ENCODE measurements at places on chromosomes 1 and 21.

- no peak for DNase-seq
Measured at GRCh38 chr1:55990007-55990406, 589.4 kb downstream of the PLPP3 start.

GRCh38 chr1:79259390-79260336 is 253.1 kb upstream of the ADGRL4 start:
- DNase-seq, result peak; percentile 72

- DNase-seq, result no peak
Measured at GRCh38 chr1:29524285-29525065, 288.2 kb downstream of the PTPRU start.

- peak; percentile 53 for DNase-seq
Measured at GRCh38 chr1:208654241-208654640, 410.1 kb upstream of the PLXNA2 start.

DNA sequence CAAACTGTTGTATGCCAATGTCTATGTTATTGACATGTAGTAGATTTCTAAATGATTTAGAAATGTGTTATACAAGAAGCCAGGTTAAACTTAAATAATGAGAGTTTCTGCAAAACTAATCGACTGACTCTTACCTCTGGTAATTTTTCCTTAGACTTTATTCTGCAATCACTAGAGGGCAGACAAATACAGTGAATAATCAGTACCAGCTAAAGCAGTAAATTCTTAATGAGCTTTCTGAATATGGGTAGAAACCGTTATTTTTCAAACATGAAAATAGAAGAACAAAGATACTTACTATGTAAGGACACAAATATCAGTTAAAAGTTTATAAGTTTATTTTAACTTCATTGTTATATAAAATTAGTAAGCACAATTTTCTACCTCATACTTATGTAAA is 97.9 kb upstream of the RGS1 start:
- peak; percentile 70 for DNase-seq

GRCh38 chr1:226351709-226352108 is 42.7 kb upstream of the LIN9 start:
- DNase-seq, result no peak

DNA sequence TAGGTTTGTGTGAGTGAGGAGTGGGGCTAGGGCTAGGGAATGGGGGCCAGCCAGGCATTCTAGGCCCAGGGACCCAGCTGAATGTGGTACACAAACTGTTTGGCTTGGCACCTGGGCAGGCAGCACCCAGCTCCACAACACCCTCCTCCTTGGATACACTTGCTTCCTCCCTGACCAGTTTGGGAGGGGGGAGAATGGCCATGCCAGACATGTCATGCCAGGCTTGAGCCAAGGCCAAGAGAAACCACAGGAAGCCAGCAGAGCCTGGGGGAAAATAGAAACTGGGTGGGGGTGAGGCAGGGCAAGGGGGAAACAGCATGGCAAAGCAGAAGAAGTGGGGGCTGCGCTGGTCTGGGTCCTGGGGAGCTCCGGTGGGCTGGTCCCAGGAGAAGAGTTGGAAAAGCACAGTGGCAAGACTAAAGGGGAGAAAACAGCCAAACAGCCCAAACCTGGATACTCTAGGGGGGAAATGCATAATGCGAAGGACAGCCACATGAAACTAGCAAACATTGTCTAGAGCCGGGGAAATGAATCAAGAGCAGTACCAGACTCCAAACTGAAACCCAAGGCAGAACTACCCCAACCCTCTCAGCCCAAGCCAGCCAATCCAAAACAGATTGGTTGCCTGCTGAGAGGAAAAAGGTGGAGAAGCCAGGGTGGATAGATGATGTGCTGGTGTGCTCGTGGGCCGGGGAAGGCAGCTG is 47.9 kb downstream of the LGR6 start:
- DNase-seq, result no peak

DNA sequence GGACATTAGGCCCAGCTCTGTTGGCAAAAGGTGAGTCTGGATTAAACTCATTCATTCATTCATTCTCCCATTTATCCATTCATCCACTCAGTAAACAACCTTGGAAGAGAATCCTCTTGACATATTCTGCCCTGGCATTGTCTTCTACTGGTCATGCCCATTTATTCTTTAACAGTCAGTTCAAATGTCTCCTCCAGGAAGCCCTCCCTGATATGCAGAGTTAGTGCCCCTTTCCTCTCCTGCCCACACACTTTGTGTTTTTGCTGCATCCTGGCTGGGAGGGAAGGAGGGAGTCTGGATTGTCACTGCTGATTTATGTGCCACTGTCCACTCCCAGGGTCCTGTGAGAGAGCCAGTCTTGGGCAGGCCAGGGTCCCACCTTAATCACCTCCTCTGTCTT is 600.3 kb downstream of the MATN1 start:
- DNase-seq, result no peak

GRCh38 chr1:227766653-227767277 is 31.5 kb downstream of the SNAP47 start:
- no peak for DNase-seq

DNA sequence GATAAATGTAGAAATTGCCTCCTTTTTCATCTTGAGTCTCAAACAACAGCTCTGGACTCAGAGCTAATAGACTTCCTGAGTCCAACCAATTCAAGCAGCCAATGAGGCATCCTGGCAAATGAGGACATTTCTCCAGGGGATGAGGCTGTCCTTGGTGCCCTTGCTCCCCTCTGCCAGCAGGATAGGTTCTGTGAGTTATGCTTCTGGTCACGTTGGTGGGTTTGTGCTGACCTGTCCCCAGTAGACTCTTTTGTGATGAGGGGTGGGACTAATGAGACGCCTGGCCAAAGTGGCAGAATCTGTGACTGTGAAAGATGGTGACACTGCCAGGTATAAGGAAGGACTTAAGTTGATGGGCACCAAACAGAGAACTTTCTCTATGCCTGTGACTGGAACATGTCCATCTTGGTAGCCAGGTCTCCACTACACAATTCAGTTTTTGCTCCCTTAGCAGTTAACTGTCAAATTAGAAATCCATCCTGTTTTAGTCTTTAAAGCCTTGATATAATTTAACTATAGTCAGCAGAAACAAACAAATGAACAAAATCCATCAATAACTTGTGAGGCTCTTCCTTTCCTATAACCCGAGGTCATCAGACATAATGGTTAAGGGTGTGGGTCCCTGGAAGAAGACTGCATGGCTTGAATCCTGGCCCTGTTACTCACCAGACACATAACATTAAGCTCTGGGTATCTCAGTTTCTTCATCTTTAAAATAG is 35.7 kb upstream of the THEM4 start:
- DNase-seq, result peak; percentile 35

- DNase-seq, result peak; percentile 77
Measured at GRCh38 chr1:26677306-26678115, 18.3 kb upstream of the ARID1A start.

DNA sequence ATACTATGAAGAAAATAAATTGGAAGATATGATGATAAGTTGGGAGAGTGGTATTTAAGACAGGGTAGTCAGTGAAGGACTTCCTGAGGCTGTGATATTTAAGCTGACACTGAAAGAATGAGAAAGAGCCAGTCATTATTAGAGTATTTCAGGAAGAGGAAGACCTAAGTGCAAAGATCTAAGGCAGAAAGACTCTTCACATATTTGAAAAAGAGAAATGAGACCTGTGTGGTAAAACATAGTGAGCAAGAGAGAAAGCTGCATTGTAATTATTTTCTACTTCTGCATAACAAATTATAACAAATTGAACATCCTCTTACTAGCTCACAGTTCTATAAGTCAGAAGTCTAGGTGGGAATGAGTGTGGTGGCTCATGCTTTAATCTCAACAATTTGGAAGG is 34.6 kb upstream of the DOCK7 start:
- no peak for DNase-seq

GRCh38 chr1:245863566-245864184 is 643.4 kb downstream of the SMYD3 start:
- no peak for DNase-seq

DNA sequence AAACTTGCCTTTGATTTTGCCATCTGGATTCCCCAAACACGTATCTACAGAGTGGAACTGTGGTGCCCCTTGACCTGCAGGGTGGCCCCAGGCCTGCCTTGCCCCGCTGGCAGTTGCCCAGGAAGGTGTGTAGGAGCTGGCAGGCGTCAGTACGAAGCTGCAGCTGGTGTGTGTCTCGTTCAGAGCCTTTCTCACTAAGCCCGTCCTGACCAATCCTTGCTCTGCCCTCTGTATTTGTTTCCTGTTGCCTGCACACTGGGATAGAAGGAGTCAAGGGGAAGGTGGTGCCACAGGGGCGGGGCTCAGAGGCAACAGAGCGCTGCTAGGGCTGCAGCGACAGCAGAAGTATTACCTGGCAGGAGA is 5.2 kb upstream of the VSIG8 start:
- DNase-seq, result peak; percentile 22

DNA sequence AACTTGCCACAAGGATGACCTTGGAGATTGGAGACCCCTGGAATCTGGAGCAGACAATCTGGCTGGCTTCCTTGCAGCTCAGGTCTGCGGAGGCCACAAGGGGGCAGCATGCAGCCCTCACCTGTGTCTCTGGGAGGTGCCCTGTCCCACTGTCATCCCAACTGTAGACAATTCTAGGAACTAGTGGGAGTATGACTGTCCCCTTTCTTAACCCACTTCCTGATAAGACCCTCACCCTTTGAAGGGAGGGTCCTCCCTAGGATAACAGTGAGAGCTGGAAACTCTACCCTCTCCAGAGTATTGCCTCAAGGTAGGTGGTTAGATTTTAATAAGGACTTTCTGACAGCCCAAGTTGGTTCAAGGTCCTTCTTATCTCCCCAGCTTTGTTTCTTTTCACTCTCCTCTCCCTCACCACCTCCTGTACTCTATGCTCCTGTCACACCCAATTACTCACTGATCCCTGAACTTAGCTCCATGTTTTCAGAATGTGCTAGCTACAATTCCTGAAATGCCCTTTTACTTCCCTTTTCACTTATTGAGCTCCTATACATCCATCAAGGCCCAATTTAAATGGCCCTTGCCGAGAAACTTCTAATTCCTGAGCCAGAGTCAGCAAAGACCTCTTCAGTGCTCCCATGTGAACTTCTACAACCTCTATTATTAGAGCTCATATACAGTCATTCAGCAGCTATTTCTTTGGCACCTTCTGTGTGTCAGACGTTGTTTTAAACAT is 9.2 kb upstream of the KCNQ4 start:
- DNase-seq, result peak; percentile 41

DNA sequence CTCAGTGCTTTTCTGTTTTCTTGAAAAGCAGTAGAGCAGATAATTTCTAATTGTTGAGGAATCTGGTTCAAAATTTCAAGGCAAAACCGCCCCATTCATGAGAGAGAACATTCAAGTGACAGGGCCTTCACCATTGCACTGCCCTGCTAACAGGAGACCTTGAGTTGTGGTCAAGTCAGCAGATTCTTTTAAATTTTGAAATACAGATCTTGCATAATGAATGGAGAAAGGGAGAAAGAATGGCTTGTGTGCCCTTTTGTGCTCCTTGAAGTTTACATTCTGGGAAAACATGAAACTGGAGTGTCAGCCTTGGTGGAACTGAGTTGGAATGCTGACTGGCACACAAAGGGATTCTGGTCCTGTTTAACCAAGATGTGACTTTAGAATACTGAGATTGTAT is 164.5 kb upstream of the UBE2U start:
- peak; percentile 40 for DNase-seq

DNA sequence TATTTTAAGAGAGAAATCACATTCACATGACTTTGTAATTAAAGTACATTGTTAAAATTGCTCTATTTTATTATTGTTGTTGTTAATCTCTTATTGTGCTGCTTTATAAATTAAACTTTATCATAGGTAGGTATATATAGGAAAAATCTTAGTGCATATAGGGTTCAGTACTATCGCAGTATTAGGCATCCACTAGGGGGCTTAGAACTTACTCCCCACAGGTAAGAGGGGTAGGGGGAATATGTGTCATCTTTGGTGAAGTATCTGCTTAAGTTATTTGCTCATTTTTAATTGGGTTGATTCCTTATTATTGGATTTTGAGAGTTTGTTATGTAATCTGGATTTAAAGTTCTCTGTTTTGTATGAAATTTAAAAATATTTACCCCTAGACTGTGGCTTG is 385.2 kb downstream of the DUSP10 start:
- DNase-seq, result no peak
